Activated CD4-positive, CD25-positive, alpha-beta regulatory T cell (primary cell): ENCODE measurements at places on chromosomes 4 and X.

DNA sequence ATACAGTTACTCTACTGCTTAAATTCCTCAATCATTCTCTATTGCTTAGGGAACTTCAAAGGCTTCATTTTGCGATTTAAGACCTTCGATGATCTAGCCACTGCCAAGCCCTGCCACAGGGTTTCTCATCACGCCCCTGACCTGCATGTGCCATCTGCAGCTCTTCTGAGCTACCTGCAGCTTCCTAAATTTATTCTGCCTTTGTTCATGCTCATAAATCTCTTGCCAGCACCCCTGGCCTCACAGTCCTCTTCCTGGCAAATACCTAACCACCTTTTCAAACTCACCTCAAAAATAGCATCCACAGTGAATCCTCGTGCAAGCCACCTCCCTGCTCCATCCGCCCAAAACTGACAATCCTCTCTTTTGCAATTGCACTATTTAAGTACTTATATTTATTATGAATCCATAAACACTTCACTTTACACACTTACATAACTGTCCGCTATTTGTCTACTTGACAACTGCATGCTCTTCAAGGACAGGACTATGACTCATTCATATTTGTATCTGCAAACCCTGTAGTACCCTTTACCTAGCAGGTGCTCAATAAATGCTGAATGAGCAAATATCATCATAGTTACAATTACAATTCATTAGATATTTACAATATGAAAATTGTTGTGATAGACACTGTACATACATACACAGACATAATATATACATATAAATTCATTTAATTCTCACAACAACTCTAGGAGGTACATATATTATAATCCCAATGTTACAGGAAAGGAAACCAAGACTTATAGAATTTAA lies 280.0 kb upstream of the RASGEF1B start:
- DNase-seq, result no peak

- DNase-seq, result no peak
Observed at GRCh38 chrX:107324493-107325310, 118.3 kb downstream of the DNAAF6 start.

GRCh38 chr4:80990851-80991250 lies 39.7 kb upstream of the BMP3 start:
- no peak for DNase-seq

DNA sequence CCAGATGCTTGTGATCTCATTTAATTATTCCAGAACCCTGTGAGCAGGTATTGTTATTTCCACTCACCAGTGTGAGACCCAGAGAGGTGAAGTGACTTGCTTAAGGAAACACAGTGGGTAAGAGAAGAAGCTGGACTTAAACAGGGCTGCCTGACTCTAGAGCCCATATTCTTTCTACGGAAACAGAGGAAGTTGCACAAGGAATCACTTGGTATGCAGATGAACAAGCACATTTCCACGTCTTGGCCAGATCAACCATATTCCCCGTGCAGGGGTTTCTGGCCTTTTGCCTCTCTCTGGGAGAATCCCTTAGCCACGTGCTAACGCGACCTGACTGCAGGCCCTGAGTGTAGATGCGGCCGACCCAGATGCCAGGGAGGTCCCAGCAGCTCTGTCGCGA lies 195.5 kb upstream of the ATP6AP2 start:
- DNase-seq, result no peak

GRCh38 chrX:117511379-117511778 lies 605.2 kb downstream of the KLHL13 start:
- DNase-seq, result no peak

DNA sequence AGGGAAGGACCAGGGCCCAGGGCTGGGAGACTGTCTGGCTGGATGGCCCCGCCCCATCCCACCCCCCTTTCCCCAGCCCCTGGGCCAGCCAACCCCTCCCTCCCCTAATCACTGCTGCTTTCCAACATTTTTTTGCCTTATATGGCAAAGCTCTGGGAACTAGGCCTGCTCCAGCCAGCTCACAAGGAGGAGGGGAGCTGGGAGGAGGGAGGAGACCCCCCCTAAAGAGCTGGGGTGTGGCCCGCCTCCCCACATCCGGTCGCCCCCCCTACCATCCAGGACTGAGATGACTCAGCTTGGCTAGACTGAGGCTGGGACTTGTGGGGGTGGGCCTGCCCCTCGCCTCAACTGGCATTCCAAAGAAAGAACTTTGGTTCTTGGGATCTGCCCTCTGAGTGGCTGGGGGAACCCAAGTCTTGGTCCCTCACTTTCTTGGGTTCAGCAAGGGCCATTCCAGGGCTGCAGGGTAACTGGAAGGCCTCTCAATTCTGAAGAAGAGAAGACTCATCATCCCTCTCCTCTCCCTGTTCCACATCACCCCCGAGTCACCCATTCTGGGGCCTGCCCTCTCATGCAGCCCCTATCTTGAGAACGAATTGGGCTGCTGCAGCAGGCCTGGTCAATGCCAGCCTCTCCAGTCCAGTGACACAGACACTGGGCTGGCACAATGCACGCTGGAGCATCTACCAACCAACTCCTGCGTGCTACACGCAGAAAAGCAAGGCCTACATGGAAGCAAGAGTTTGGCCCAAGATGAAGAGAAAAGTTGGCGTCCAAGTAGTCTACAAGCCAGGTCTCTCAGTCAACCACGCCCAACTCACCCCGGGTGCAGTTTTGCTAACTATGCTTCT lies 4.8 kb downstream of the FLNA start:
- peak; percentile 41 for DNase-seq

DNA sequence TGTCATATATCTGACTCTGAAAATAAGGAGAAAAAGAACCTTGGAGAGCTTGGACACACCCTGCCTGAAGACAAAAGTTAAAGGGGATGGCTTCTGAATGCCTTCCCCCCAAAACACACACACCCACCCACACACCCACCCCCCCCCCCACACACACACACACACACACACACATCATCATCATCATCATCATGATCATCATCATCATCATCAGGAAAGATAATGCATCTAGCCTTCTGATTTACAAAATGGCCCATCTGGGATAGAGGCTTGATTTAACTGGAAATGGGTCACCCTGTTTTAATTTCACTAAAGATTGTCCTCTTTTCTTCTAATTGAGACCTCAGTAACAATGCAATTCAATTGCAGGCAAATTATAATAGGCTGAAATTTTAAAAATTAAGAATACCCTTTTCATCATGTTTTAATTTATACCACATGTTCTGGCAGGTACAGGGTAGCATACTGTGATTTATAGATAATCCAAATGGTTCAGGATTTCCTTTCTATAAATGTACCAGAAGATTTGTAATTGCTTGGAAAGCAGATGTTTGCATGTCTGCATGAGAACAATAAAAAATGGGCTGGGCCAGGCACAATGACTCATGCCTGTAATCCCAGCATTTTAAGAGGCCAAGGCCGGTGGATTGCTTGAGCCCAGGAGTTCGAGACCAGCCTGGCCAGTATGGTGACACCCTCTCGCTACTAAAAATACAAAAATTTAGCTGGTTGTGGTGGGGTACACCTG lies 56.5 kb downstream of the TRIM2 start:
- no peak for DNase-seq
